ENCODE measurements at places on chromosomes 16 and 17.
A peak's percentile ranks its signal among the peaks of the same experiment; 100 is the strongest.

DNA sequence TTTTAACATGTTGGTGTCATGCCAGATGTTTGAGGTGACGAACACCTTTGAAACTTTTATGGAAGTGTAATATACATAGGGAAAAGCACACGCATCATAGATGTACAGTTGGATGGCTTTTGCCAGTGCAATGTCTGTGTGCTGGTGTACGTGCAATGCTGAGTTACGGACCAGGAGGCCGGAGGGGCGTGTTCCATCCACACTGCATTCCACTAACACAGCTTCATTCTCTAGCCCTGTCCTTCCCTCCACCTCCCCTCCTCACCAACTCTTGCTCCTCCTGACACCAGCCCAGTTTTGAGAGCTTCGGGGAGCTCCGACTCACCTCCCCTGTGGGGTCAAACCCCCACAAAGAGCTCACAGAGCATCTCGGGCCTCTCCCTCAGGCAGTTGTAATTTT, 358.8 kb downstream of the C16orf95 start:
- no peak for DNase-seq

- no peak for DNase-seq
Observed at GRCh38 chr17:57078274-57078673, 6.8 kb upstream of the AKAP1 start.

DNA sequence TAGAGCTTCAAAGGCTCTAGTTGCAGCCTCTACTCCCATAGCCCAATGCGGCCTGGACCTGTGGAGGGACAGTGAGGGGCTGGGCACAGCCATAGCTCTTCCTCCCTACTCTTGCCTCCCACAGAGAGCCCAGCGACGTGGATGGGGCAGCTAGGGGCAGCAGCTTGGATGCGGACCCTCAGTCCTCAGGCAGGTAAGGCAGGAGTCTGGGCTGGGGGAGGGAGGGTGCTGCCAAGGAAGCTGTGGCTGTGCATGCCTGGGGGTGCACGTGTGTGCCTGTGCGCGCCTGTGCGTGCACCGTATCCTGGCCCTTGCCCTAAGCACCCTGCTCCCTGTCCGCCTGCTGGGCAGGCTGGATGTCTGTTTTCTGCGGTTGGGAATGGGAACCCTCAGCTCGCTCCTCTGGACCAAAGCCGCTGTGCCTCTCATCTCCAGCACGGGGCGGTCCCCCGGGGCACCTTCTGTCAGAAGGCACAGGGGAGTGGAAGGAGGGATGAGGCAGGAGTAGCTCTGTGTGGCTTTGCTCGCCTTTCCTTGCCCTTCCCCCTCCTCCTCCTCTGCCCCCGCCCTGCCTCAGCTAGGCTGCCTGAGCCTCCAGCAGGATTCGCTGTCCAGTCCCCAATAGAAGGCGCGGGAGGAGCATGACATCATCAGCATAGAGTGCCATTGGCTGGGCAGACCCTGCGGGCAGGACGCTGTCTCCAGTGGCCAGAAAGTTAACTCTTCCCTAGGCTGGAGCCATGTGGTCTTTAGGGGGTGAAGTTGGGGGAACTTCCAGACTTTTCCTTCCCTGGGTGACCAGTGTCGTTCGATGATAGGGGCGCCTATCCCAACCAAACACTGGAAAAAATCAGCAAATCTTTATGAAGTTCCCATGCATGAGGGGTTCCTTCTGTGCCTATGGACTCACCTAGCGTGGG, 797 bp downstream of the PRCD start:
- DNase-seq, result peak; percentile 95

GRCh38 chr17:27473748-27474609, 17.7 kb downstream of the KSR1 start:
- no peak for DNase-seq

DNA sequence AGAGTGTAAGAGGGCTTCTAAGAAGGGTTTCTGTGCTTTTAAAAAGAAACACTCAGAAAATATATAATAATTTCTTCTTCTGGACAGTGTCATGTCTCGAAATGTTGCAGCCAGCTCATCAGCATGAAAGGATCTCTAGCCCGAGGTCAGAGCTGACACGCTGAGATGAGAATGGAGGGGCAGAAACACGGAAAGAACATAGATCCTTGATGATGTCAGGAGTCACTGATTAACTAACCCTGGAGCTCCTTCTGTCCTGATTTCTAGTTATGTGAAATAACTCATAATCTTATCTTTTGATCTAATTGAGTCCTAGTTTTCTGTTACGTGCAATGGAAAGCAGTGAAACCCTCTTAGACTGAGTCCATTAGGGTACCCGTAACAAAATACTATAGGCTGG, 10.3 kb upstream of the TOX3 start:
- no peak for DNase-seq

DNA sequence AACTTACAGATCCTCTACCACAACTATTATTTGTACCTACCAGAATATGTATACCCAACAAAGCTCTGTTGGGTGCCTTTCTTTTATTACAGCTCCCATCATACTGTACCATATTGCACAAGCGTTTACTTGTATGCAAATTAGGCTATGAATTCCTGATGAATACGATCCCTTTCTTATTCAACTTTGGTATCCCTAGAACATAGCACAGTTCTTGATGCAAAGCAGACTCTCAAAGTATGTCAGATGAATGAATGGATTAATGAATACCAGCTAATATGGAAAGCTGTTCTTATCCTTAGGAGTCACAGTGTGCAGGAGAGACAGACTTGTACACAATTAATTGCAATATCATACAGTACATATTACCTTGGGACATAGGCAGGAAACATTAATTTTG, 79.7 kb upstream of the NACA2 start:
- DNase-seq, result no peak

DNA sequence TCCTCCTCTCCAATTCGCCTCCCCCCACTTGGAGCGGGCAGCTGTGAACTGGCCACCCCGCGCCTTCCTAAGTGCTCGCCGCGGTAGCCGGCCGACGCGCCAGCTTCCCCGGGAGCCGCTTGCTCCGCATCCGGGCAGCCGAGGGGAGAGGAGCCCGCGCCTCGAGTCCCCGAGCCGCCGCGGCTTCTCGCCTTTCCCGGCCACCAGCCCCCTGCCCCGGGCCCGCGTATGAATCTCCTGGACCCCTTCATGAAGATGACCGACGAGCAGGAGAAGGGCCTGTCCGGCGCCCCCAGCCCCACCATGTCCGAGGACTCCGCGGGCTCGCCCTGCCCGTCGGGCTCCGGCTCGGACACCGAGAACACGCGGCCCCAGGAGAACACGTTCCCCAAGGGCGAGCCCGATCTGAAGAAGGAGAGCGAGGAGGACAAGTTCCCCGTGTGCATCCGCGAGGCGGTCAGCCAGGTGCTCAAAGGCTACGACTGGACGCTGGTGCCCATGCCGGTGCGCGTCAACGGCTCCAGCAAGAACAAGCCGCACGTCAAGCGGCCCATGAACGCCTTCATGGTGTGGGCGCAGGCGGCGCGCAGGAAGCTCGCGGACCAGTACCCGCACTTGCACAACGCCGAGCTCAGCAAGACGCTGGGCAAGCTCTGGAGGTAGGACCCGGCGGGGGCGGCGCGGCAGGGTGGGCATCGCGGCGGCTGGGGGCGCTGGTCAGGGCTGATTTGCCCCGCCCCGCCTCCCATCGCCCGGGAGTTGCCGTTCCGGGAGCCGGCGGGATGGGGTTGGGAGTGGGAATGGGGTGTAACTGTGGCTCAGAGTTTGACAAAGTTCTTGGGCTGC, 567 bp downstream of the SOX9 start:
- peak; percentile 76 for DNase-seq

GRCh38 chr17:77145612-77146245, 5.0 kb downstream of the SEC14L1 start:
- DNase-seq, result no peak

DNA sequence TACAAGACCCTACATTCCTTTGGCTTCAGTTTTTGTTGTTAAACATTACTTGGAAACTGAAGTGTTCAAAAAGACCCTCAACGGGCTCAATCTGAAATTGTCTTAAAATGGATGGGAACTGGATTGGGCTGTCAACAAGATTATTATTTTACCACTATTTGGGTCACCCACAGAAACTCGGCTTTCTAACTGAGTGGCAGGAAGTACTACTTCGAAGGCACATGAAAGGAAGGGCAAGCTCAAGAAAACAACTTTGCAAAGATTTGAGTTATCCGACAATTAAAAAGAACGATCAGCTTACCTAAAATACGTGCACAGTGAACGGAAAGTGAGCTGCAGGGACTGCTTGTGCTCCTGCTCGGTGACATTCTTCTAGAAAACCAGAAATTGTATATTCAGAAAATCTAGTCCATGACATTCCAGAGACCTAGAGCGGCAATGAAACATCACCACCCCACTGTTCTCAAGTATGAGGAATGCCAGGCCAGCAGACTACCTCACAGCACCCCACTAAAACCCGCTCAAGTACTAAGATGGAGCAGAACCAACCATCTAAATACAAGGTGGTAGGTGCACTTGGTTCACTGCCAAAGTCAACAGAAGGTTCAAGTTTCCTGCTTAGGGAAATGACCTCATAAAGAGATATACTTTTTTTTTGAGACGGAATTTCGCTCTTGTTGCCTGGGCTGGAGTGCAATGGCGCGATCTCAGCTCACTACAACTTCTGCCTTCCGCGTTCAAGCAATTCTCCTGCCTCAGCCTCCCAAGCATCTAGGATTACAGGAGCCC, 60.5 kb downstream of the ZZEF1 start:
- no peak for DNase-seq

- no peak for DNase-seq
Observed at GRCh38 chr17:73271072-73271471, 9.4 kb upstream of the CPSF4L start.

DNA sequence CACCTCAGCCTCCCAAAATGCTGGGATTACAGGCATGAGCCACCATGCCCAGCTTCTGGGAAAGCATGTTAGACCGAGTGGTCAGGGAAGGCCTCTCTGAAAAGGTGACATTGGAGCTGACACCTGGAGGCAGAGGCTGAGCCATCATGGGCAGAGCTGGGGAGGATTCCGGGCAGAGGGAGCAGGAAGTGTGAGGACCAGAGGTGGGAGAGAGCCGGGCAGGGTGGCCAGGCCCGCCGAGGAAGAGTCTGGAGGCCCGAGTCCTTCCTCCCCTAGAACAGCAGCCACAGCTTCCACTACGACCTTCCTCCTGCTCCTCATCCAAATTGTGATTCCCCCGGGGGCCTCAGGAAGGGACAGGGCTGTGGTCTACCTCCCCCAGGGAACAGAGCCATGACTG, 74.7 kb downstream of the COG7 start:
- no peak for DNase-seq

DNA sequence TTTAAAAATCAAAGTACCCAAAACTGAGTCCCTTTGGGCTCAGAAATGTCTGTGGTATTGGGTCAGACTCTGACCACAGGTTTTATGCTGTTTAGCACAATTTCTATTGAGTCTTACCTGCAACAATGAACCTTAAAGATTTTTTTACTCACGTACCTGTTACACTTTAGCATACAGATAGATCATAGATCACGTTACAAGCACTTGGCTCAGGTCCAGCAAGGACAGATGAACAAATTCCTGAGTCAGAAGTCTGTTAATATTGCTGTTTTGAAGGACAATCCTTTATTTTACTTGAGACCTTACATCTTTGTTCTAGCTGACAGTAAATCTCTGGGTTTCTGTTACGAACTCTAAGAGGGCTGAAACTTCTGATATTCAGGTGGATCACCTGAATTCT, 12.8 kb downstream of the SLC7A6OS start:
- no peak for DNase-seq

DNA sequence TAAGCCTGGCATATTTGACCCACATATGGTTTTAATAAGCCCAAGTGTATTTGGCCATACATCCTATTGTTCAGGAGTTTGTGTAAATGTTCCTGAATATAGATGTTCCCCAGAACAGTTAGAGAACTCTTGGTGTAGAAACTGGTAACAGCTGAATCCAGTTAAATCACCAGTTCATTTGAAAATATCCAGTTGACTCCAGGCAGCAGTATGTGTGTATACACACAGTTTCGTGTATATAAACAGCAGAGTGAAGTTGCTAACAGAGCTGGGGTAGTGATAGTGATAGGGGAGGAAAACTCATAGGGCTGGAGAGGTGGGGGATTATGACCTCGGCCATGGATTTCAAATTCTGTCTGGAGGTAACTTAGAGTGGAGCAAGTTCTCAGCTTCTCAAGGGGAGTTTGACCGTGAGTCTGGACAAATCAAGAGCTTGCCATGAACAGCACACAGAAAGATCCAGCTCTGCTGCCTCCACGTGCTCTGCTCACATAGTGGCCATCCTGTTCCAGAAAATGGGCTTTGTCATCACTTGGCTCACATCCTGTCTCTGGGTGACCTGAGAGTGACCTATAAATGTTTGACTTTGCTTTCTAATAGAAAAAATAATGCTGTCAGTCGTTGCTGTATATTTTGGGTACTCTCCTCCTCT, 30.6 kb upstream of the MMD start:
- DNase-seq, result no peak

- DNase-seq, result no peak
Observed at GRCh38 chr17:27522028-27522635, 65.9 kb downstream of the KSR1 start.

DNA sequence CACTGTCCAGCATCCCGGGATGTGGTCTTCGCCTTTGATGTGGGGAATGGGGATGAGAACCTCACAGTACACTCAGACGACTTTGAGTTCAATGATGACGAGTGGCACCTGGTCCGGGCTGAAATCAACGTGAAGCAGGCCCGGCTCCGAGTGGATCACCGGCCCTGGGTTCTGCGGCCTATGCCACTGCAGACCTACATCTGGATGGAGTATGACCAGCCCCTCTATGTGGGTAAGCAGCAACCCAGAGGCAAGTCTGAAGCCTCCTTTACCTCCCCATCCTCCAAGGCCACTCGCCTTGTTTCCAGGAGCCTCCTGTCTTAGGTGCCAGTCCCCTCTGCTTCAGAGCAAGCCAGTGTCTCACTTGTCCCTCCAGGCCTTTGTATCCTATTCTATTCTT, 10.2 kb downstream of the CNTNAP1 start:
- DNase-seq, result no peak

DNA sequence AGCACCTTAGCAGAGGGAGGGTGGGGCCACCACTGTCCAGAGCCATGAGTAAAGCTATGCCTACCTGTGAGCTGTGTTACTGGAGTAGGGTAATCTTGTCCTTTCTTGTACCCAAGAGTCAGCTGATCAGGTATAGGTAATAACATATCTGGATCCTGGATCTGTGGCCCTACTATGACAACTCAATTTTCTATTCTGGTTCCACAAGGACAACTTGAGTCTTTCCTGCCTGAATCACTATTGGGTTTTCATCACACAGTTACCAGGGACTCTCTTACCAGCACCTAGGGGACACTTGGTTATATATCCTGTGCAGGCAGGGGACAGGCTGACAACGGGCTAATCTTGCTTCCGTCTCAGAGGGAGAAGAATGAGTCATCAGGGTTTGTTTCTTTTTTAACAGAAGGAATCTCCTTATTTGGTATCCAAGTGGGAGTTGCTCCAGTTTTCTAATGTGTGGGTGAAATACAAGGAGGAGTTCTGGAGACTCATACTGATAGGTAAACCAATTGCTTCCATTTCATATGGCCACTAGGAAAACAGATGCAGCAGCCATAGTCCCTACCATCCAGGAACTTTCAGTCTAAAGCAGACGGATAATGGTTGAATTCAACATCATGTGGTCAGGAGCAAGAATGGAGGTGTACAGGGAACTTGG, 6.8 kb downstream of the ZNF267 start:
- no peak for DNase-seq
